KBM-7 (cell line): ENCODE measurements at places on chromosomes 4 and X.

DNA sequence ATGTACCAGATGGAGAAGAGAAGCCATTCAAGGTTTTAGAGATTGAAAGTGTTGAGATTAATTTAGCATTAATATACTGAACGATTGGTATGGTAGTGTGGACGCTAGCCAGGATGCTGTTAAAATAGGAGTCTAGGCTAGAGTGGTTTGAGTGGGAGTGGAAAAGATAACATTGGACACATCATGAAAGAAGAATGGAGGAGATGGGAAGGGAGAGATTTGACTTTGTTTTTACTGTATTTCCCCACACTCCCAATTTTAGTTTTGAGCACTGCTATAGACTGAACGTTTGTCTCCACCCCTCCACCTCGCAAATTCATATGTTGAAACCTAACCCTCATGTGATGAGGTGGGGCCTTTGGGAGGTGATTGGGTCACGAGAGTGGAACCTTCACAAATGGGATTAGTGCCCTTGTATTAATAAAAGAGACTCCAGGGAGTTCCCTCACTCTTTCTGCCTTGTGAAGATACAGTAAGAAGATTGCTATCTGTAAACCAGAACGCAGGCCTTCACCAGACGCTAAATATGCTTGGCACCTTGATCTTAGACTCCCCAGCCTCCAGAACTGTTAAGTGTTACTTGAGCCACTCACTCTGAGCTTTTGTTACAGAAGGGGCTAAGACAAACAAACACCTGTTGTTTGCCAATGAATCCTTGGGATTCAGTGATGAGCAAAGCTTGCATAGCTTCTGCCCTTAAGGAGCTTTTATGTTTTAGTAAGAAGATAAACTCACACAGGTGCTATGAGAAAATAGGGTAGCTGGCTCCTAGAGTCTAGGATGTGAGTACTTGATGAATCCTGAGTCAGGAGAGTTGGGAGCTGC is 25.8 kb downstream of the USP9X start:
- DNase-seq = no peak

GRCh38 chr4:126221717-126222340 is 907.1 kb downstream of the FAT4 start:
- DNase-seq = no peak

- DNase-seq = no peak
Measured at GRCh38 chr4:128751354-128751753, 58.1 kb upstream of the JADE1 start.

DNA sequence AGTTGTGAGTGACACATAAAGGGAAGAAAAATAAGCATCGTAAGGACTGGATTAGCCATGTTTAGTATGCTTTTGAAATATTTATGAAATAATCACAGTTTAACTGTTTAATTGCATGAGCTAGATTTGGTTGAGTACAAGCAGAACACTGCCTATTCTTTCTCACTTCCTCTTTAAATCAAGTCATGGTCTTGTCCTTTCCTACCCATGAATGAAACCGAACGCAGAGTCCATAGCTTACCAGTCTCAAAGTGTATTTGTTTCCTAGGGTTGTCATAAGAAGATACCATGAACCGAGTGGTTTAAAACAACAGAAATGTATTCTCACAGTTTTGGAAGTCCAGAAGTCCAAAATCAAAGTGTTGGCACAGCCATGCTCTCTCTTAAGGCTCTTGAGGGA is 684.0 kb upstream of the MAGEB2 start:
- no peak for DNase-seq

- DNase-seq = no peak
Measured at GRCh38 chr4:98997166-98997565, 1.6 kb downstream of the METAP1 start.

DNA sequence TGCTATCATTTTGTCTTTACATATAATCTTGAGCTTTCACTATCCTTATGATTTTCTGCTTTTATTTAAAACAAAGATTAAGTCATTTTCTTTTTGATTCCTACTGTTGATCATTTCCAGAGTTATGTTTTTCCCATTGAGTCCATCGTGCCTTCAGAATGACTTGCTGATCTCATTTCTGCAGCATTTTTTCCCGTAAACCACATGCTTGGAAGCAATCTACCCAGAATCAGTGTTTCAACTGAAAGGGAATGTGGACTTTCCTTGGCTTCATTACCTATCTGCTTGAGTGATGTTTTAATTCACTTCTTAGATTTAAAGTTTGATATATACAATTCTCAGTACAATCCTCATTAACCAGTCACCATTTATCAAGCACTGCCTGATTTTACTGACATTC is 192.4 kb upstream of the FSTL5 start:
- no peak for DNase-seq

- DNase-seq = no peak
Measured at GRCh38 chr4:53744446-53745160, 153.3 kb upstream of the LNX1 start.

DNA sequence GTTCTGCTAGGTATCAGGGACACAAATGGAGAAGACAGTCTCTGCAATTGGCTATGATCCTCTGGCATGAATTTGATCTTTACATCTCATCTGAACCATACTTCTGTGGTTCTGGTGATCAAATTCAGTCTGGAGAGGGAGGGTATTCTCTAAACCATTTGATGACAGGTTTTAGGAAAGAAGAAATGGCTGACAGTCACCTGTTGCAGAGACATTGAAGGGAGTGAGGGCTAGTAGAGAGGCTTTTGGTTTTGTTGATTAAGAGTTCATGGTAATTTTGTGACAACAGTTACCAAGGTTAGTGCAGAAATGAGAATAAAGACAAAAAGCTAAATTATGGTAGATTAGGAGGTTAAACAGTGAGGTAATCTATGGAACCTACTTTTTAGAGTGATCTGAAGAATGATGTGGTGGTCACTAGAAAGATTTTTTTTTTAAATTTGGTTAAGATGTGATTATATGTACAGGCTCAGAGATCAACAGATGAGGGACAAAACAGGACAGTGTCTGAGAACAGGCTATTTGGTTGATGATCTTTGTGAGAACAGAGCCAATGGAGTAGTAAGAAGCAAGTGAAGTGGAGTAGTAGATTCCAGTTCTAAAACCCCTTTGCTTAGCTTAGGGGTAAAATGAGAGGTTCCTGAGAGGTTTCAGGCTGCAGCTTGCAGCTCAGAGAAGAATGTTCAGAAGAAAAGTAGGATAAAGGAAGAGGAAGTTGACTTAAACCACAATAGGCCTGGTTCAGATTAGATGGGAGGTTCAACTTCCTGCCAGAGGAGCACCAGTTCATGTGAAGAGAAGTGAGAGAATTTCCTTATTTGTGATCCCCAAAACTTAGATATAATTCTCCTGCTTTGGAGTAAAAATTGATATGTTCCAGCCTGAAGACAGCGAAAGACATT is 34.7 kb downstream of the VSIG4 start:
- DNase-seq = peak; percentile 98

DNA sequence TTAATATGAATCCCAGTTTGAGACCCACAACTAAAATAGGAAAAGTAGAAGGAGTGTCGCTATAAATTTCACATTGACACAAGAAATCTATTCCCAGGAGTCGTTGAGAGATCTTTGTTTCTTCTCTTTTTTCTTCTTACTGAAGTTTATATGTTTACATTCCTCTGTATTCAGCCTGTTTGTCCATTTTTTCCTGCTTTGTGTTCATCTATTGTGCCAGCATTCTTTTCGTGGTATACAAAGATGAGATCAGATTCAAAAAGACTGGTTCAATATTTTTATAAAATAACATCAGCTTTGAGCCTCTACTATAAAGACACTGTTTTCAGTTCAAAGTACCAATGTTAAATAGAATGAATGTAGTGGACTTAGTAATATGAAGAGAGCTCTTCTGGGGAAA is 95.4 kb upstream of the MYOZ2 start:
- DNase-seq = no peak

DNA sequence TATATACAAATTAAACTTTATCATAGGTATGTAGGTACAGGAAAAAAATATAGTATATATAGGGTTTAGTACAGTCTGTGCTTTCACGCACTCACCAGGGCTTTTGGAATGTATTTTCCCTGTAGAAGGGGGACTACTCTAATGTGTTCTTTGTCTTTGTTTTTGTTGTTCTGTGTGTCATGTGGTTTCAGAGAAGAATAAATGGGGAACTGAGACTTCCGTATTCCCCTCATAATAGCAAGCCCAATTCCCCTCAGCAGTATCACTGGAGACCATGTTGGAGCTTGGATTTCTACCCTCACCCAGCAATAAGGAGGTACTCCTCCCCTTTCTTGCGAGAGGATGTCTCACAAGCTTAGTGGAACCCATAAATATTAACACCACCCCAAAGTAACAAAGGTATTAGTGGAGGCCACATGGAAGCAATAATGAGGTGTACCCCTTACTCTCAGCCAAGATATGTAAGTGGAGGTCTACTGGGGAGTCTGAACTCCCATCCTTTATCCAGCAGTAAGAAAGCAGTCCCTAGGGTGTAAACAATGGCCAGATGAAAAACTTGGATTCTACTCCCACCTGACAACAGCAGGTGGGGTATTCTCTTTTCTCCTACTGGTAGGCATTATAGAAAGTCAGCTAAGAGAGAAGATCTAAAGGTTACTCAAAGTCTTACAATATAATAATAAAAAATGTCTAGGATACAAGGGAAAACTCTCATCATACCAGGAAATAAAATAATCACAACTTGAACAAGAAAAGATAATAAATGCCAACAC is 805.4 kb upstream of the GALNTL6 start:
- no peak for DNase-seq

GRCh38 chr4:101941816-101942358 is 151.4 kb downstream of the BANK1 start:
- no peak for DNase-seq

DNA sequence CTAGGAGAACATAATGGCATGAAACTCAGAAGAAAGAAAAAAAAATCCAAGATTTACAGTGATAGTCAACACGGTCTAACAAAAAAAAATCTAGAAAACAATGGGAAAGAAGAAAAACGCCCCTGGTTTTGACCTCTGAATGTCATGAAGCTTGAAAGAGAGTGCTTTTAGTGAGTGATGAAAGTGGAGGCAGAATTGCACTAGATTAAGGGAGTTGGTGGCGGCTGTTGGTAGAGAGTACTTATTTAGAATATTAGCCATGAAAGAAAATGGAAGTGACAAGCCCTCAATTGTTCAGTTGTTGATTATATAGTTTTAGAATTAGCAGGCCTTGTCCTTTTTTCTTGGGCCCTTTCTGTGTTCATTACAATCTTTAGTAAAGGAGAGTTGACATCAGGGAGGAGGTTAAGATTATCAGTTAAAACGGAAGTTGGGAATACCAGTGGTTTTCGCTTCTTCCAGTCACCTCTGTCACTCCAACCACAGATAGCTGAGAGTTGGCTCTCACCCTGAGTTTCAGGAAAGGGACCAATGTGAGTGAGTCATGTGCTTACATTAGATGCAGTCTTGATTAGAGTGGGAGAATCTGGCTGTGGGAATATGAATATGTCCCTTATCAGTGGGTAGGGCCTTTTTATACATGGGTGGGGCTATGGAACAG is 29.7 kb downstream of the EREG start:
- peak; percentile 38 for DNase-seq
